Stomach (tissue), 19 donors: ENCODE measurements at places on chromosomes 12 and 14. TPM values are rescaled to one million over a fixed set of nuclear protein-coding genes. Genes with fewer than 3 reads are reported as not detected.

GRCh38 chr12:66361703-66362102 lies 59.4 kb downstream of the HELB start:
- no peaks in the 10 kb centered on the region for H3K36me3 ChIP-seq
- H3K27ac ChIP-seq, result no peak overlapping the region
- DNase-seq, result no peak

GRCh38 chr12:21073822-21074460 lies 57.1 kb upstream of the SLCO1B1 start:
- H3K4me1 ChIP-seq, result no peaks in the 10 kb centered on the region
- H3K27ac ChIP-seq, result no peak overlapping the region
- H3K36me3 ChIP-seq, result no peaks in the 10 kb centered on the region
- H3K4me3 ChIP-seq, result no peak overlapping the region
- no peak for DNase-seq

Gene RCOR1
- polyA plus RNA-seq, result 4.9 TPM

Gene RALGAPA1
- 16.8 TPM for polyA plus RNA-seq
